ENCODE measurements at places on chromosomes 12 and 14. TPM values are rescaled to one million over a fixed set of nuclear protein-coding genes. Genes with fewer than 3 reads are reported as not detected.
A peak's percentile ranks its signal among the peaks of the same experiment; 100 is the strongest.

BICD1 gene
- polyA plus RNA-seq, result 46.3 TPM

PLEKHG3 gene
- polyA plus RNA-seq, result 23.0 TPM

DNA sequence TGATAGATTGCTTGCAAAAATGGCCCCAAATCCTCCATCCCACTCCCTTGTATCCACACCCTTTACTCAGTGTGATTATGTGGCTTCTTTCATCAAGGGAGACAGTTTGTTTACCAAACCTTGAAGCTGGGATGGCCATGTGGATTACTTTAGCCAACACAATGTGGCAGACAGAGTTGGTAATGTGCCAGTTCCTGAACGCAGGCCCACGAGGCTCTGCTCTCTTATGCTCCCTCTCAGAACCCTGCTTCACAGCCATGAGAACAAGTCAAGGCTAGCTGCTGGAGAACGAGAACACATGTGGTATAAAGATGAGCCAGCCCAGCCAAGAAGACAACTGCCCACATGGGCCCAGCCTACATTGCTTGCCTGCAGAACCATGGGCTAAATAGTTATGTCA lies 162.3 kb downstream of the NDUFA12 start:
- no peak for DNase-seq

DNA sequence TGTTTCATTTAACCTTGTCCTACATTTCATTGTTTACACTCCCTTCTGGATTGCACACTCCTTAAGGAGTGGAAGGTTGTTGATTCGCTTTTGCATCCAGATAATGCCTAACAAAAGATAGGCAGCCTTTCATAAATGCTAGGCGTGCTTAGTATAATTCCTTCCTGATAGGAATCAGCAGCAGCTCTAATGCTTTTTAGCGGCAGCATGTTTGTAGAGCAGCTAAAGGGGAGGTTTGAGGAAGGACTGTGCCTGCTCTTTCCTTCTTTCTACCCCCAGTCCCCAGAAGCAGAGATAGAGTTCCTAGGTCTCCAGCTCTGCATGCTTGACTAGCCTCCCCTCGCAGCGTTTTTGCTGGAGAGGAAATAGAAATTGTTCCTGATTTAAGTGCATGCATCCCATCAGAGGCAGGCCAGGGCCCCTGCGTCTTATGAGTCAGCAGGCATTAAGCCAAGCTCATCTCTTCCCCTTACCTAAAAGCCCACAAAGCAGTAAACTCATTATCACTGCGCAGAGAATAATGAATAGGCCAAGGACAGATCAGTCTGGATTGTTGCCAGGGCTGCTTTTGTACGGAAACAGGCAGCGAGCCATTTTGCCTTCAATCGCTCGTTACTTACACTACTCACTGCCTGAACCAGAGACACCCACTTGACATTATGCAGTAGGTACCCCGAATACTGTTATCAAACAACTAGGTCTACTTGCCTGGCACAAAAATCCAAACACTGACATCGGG lies 14.0 kb upstream of the TBPL2 start:
- DNase-seq, result no peak

DNA sequence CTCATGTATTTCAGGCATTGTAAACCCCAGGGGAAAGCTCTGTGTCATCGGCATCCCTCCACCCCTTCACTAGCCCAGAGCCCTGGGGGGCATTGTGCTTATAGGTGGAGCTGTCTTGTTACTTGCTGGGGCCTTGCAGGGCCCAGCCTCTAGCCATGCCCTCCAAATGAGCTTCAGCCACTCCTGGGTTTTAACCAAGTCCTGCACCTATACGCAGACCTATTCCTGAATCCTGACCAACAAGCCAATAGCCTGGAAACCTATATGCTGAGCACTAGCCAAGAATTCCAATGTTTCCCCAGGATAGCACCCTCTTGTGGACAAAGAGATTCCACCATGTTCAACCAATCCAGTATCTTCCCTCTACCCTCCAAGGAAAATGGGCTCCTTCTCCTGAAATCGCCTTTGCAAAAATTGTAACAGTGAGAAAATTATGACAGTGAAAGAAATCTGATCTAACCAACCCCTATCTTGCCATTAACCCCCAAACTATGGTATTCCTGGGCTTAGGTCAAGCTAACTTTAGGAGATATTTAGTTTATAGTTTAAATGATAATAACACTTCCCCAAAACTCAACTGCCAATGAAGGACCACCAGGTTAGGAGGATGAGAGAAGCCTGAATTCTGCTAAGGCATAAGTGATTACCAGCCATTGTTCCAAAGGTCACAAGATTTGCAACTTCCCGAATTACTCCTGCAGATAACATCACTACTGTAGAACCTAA lies 55.5 kb downstream of the TTC7B start:
- peak; percentile 84 for DNase-seq

GRCh38 chr14:72810201-72810600 lies 83.7 kb downstream of the DPF3 start:
- no peak for DNase-seq

- peak; percentile 45 for DNase-seq
Measured at GRCh38 chr14:104778694-104779331, 16.7 kb downstream of the AKT1 start.

DNA sequence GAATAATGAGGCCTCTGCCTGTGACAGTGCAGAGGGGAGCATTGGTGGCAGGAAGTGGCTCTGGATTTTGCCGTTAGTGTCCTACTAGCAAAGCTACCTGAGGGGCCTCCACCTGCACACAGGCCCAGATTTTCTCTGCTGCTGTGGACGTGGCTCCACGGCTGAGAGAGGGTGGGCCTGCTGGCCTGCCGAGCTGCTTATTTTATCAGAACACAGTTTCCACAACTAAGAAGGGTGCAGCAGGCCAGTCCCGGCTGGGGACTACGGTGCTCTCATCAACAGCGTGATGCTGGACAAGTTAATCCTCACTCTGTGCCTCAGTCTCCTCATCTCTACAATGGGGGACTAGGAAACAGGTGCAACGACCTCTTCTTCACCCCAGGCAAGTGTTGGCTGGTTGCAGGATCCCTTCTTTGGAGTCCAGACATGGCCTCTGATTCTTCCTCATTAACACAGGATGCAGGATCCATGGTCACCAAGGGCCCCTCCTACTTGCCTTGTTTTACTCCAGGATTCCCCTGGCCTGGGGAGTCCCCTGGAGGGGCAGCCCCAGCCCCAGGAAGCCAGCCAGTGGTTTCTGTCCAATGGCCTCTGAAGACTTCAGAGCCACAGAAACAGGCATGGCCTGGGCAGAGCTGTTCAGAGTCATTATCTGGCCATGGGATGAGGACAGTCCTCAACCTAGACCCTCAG lies 3.3 kb downstream of the FAM181A start:
- DNase-seq, result no peak

DNA sequence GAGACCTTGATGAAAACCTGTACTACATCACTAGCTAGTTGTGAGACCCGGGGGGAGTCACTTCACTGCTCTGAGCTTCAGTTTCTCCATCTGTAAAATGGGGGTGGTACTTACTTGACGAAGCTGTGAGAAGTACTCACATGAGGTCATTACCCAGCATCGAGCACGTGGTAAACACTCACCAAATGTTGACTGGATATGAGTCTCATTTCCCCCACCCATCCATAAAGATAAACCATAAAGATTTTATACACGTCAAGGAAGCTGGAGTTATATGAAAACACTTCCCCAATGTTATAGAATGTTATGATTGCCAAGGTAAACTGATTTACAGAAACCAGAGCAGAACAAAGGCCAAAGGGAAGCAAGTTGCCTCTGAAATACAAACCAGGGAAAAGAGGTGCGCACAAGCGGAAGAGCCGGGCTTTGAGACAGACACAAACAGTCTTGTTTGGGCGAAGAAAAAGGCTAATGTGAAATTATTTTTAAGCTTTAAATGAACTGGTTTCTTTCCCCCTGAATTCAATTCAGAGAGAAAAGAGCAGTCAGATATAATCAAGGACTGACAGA lies 536.8 kb downstream of the MED13L start:
- no peak for DNase-seq

DNA sequence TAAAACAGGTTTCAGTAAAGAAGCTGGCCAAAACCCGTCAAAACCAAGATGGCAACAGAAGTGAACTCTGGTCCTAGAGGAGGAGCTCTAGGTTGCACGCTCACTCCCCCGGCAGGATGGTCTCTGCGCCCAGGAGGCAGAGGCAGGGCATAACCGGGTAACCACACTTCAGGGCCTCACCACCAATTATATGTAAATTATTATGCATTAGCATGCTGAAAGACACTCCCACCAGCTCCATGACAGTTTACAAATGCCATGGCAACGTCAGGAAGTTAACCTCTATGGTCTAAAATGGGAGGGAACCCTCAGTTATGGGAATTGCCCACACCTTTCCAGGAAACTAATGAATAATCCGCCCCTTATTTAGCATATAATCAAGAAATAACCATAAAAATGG lies 20.1 kb upstream of the SLC6A12 start:
- DNase-seq, result no peak

DNA sequence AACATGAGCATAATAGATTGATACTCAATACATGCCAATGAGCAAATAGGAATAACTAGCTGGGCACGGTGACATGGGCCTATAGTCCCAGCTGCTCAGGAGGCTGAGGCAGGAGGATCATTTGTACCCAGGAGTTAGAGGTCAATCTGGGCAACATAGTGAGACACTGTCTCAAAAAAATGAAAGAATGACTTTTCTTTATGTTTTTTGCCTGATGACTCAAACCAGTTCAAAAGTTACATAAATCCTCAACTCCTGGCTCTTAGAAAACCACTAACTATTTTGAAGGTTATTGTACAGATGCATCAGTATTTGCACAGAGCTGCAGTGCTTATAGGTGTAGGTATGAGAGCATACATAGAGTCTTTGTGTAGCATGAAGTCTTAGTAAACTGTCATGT lies 219.2 kb upstream of the RGS6 start:
- no peak for DNase-seq

DNA sequence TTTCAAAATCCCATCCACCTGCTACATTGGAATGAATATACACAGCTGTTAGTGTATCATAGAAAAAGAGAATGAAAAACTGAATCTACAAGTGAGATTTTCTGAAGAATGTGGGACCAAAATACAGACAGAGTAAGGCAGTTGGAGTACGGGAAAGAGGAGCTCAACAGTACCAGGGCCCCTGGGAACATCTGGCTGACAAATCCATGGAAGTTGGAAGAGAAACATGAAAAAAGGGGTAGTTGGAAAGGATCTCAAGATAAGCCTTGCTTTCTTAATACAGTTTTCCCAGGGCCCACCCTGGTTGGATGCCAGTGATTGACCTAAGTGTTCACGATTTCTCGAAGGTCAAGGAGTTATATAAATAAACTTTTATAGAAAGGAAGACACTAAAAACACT lies 54.0 kb upstream of the SLCO1C1 start:
- DNase-seq, result no peak

DNA sequence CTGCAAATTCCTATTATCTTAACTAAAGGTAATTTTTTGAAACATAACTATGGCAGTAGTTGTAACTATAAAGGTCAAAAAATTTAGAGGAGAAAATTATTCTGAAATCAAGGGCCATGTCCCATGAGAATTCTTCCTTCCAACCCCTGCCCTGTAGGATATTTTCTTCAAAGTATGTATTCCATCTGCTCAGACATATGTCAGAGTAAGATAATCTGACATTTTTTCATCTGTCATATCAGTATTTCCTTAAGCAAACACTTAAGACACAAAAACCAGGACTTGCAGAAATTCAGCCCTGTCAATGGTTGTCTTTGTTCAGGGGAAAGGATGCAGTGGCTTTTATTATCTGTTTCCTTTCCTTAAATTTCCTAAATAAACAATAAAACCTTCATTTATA lies 36.3 kb downstream of the ACSS3 start:
- no peak for DNase-seq
